ENCODE measurements at places on chromosomes 11 and 22.
A peak's percentile ranks its signal among the peaks of the same experiment; 100 is the strongest.

- no peak for DNase-seq
Measured at GRCh38 chr11:75574698-75575602, 12.9 kb downstream of the SERPINH1 start.

DNA sequence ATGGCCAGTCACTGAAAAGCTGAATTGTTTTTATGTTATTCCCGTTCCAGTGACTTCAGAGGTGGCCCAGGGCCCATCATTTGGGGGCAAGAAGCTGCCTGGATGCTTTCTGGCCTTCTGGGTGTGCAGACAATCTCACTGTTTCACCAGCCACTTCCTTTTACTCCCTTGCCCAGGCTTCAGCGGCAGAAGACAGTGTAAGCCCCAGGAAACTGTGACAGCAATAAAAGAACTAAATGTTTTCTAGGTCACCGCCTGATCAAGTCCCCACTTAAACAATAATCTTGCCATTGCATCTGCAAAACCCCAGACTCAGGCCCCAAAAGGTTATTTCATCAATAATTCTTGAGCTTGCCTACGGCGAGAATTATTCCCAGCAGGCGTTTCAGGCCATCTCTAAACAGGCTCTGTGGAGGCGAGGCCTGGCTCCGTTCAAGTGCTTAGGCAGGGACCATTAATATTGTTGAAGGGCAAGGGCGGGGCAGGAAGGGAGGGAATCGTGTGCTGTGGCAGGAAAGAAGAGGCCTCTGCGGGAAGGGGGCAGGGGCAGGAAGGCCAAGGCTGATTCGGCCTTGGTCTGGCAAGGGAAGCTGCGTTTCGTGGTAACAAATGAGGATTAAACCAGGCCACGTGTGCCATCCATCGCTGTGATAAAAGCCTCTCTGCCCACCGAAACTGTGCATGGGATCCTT lies 252.3 kb downstream of the KIRREL3 start:
- DNase-seq: no peak

DNA sequence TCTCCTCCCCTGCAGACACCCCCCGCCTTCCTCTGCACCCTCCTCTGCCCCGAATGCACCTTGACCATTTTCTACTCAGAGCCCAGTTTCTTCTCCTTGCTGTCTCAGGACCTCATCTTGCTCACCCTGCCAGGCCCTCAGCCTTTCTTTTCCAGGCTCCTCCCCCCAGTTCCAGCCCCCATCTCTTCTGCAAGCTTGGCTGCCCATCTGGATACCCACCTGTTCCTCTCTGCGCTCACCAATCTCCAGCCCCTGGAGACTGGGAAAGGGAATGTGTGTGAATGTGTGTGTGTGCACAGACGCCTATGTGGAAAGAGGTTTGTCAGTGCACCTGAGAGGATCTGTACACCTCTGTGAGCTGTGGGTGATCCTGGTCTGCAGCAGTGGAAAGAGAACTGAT lies 36.4 kb downstream of the SLC22A12 start:
- no peak for DNase-seq

DNA sequence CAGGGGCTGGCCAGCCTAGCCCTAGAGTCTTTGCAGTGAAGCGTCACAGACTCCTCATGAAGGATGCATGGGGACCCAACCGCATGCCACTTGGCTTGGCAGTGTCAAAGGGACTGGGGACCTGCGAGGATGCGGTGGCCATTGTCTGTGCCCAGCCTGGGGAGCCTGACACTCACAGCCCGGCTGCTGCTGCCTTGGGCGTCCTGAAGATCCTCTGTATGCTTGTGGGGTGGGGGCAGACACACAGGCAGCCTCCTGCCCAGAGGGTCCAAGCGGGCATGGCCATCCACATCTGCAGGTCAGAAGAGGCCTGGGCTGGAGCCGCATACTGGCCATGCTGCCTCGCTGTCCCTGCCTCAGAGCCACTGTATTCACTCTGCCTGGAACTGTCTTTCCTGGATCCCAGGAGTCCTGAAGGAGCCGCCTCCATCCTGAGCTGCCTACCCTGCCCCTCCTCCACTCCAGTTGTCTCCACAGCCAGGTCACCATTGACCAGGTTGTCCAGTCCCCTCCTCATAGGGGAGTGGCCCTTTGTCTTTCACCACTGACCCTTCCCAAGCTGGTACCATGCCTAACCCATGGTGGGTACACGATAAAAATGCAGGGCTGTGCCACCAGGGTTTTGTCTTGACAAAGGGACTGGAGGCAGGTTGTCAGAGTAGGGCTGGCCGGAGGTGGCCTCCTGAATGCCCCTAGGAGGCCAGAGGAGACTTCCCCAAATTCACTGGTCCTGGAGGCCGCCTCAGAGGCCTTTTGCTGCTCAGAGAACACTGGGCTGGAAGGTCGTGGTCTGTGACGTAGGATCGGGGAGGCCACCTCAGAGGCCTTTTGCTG lies 107.0 kb downstream of the KCNQ1OT1 start:
- no peak for DNase-seq

DNA sequence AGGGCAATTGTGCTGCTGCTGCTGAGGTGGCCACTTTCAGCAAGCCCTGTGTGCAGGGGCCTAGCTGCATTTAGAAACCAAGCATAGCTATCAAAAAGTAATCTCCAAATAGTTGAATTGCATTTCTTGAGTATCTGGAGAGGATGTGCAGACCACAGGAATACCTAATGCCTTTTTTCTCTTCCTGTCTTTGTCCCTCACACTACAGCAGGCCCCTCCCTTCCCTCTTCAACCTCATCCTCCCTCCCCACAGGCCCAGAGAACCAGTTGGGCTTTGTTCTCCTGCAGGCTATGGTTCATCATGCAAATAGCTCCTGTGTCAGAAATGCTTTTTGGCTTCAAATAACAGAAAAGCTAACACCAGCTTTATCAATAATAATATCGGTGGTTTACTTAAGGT lies 47.7 kb downstream of the DKK3 start:
- no peak for DNase-seq

DNA sequence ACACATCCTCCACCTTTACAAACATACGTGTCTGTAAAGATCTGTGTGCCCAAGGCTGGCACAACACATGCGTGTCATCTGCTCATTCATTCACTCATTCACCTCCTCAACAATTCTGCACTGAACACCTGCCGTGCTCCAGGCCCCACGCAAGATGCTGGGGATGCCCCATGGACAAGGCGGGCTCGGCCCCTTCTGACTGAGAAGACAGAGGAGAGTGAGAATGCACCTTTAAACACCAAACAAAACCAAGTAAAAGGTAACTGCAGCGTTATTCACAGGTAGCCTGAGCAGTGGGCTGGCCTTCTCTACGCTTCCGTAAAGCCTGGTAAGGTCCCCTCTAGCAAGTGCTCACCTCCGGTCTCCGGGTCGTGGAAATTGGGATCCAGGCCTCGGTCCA lies 142.8 kb downstream of the SHANK2 start:
- DNase-seq: no peak

- no peak for DNase-seq
Measured at GRCh38 chr11:44176546-44177213, 81.2 kb downstream of the EXT2 start.

GRCh38 chr11:103295704-103296103 lies 186.5 kb downstream of the DYNC2H1 start:
- no peak for DNase-seq

DNA sequence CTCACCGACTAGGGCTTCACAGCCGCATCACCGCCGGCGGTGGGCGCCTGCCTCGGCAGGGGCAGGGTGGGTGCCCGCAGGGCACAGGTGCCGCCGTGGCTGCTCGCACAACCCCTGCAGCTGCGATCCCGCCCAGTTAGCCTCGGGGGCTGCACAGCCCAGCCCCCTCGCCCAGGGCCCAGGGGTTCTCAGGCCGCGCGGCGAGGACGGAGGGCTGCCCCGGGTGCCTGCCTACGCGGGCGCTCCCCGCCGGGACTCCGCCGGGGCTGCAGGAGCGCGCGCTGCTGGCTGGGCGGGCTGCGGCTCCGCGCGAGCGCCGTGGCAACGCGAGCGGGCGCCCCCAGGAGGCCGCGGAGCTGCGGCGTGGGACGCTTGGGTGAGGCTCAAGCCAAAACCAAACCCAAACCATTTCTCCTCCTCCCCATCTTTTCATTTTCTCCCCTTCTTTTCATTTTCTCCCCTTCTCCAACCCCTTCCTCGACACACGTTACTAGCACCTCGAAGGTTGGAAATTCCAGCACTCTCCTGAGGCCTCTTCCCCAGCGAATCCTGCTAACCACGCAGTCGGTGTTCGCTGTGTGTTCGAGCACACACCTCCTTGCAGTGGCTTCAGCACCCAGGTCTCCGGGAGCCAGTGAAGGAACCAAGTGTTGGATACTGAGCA lies at the start of gene MICAL3:
Gene MICAL3, minus strand, starts transcription at position 286 of the 664 bp plus-strand sequence. CDS start 117,749 bp downstream, outside the sequence.
- peak; percentile 6 for DNase-seq

DNA sequence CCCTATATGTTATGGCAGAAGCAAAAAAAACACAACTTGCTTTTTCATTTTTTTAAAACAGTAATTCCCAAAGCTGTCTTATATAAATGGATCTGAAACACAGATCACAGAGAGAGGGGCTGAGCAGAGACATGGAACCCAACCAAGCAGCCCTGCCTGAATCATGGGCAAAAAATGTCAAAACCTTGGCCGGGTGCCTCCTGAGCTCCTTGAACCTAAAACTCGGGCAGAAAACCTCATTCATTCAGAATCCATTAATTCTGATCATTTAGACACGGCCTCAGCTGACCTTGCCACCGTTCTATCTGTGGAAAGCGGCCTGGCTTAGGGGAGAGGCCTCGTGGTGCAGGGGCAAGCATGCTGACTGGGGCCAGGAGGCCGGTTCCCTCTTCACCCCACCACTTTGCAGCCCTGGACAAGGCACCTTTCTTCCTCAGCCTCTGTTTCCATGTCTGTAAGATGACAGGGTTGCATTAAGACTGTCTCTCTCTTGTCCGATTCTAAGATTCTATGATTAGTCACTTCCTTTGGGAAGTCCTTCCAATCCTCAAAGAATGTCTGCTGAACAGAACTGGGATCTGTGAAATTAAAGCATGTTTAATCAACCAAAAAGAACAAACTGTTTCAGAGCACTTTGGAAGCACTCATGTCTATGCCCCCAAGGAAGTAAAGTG lies 26.0 kb downstream of the TENM4 start:
- no peak for DNase-seq

GRCh38 chr11:43515090-43515489 lies 156.4 kb downstream of the TTC17 start:
- DNase-seq: no peak

DNA sequence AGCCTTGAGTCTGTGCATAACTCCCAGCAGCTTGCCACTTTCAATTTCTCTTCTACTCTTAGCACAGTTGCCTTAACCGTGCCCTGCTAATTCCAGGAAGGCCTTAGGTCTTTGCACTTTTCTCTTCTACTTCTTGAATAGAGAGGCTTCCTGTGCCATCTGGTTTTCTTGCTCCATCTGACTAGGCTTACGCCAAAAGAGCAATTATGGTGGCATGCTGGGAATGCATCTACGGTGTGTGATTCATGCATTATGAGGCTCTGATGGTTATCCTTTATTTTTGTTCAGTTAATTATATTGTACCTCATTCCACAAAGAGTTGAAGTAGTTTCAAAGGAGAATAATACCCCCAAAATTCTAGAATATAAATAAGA lies 29.4 kb downstream of the SIK2 start:
- no peak for DNase-seq

- DNase-seq: no peak
Measured at GRCh38 chr11:107706531-107706930, 5.3 kb downstream of the SLN start.

GRCh38 chr11:59106363-59107336 lies at the start of gene FAM111B:
FAM111B (plus strand) TSS chr11:59107237; CDS start chr11:59109626, 2,389 bp downstream.
- no peak for DNase-seq

GRCh38 chr11:2778630-2779498 lies 79.1 kb upstream of the KCNQ1OT1 start:
- DNase-seq: no peak

GRCh38 chr11:97445561-97445960 lies 1055.7 kb downstream of the JRKL start:
- DNase-seq: no peak

DNA sequence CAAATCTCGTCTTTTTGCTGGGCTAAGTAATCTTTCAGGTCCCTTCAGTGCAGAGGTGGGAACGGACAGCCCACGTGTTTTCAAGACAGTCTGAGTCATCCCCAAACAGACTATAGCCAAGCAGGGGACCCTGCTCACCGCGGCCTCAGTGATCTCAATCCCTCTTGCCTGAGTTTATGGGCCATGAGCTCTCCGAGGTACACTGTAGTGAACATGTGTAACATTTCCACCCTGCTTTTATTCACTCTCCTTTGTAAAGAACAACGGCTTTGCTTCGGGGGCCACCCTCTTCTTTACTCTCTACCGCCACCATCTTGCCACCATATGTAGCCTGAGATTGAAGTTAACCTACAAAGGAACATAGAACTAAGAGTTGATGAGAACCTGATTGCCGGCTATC lies 11.5 kb upstream of the KCTD14 start:
- DNase-seq: no peak

- DNase-seq: peak; percentile 6
Measured at GRCh38 chr11:111422494-111423249, 43.6 kb upstream of the POU2AF1 start.

GRCh38 chr11:65207918-65208784 lies 26.4 kb downstream of the CAPN1 start:
- DNase-seq: no peak

DNA sequence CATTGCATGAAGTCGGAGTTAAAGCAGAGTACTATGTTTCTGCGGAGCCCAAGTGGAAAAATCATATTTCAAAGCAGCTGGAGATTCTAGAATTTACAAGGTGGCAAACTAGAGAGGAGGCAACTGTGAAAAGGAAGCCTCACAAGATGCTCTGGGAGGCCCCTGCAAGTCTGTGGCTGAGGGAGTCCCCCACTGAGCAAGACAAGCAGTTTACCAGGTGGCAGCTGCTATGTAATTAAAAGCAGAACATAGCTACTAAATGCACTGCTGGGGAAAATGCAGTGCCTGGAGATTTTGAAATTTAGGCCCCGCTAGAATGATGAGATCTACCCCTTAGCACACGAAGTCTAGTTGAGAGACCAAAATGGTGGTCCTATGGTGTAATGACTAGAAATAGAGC lies 728.0 kb downstream of the OPCML start:
- no peak for DNase-seq

DNA sequence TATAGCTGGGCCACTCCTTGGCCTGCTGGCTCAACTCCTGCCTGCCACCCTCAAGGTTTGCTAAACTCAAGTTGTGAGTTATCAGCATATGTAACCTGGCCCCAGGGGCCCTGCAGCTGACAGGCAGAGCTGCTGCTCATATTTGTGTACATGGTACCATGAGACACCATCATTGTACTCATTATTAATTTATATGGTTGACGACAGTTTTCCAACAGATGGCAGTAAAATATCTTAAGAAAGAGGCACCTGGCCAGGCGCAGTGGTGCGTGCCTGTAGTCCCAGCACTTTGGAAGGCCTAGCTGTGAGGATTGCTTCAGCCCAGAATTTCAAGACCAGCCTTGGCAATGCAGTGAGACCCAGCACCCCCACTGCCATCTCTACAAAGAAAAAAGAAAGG lies 11.4 kb upstream of the DENND5A start:
- no peak for DNase-seq

- DNase-seq: no peak
Measured at GRCh38 chr11:103995896-103996295, 40.5 kb upstream of the DDI1 start.
